ENCODE measurements at places on chromosomes 5 and 9.
A peak's percentile ranks its signal among the peaks of the same experiment; 100 is the strongest.

- DNase-seq = no peak
These were observed 150.8 kb downstream of the MTRR start for GRCh38 chr5:8019719-8020218.

- DNase-seq = no peak
These were observed 5.4 kb downstream of the DMRT1 start for GRCh38 chr9:846852-847251.

DNA sequence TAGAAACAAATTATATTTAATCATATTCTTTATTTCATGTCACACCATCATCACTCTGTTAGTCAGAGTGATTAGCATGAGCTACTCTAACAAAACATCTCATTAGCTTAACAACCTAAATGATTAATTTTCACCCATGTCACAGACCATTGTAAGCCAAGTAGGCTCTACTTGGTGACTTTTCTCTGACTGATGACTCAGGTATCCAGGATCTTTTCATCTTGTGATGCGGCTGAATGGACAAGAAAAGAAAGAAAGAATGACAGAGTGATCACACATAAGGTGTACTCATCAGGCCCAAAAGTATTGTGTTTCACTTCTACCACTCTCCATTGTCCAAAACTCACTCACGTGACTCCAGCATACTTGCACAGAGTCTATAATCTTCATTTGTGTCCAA, 299.3 kb downstream of the ANXA1 start:
- no peak for DNase-seq

GRCh38 chr9:117434566-117434965, 19.7 kb upstream of the ASTN2 start:
- no peak for DNase-seq

DNA sequence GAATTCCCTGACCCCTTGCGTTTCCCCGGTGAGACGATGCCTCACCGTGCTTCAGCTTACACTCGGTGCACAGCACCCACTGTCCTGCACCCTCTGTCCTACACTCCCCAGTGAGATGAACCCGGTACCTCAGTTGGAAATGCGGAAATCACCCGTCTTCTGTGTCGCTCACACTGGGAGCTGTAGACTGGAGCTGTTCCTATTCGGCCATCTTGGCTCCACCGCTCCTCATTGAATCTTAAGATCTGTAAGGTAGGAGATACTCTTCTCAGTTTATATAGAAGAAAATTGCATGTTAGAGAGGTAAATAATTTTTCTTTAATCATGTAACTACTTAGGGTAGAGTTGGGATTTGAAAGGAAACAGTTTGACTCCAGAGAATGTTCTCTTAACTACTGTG, 62.2 kb downstream of the DMRTA1 start:
- no peak for DNase-seq

- DNase-seq = peak; percentile 45
These were observed 352.6 kb upstream of the TARS1 start for GRCh38 chr5:33088176-33088575.

- no peak for DNase-seq
These were observed 193.2 kb upstream of the KIF2A start for GRCh38 chr5:62112689-62113228.

DNA sequence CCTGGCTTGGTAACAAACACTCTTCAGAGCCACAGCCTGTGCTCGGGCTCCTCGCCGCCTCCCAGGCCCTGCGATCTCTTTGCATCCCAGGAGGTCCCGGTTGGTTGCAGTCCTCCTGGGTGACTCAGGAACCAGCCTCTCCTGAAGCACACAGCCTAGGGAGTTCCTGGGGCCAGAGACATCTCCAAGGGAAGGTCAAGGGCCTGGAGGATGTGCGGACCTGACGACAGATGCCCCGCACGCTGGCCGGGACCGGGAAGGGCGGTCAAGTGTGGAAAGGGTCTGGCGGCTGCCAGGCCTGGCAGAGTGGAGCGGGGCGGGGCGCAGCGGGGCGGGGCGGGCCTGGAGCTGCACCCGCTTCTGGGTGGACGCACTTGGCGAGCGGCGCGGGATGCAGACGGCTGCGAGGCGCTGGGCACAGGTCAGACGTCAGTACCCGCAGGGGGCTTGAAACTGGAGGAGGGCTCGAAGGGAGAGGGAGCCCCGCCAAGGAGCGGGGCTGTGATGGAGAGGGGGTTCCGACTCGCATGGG, 45.0 kb upstream of the PRSS3 start:
- peak; percentile 31 for DNase-seq

DNA sequence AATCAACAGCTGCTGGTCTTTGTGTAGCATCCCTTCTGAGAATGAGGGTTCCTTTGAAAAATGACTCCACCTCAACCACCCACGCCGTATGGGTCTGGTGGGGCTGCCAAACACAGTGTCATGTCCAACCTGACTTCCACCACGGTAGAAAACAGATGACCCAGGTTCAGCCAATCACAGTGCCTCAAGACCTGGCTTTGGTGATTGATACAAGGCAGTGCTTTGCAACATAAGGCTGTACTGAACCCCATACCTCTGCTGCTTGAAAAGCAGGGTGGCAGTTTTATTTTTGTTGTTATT, 11.5 kb upstream of the TGFBR1 start:
- DNase-seq = no peak

DNA sequence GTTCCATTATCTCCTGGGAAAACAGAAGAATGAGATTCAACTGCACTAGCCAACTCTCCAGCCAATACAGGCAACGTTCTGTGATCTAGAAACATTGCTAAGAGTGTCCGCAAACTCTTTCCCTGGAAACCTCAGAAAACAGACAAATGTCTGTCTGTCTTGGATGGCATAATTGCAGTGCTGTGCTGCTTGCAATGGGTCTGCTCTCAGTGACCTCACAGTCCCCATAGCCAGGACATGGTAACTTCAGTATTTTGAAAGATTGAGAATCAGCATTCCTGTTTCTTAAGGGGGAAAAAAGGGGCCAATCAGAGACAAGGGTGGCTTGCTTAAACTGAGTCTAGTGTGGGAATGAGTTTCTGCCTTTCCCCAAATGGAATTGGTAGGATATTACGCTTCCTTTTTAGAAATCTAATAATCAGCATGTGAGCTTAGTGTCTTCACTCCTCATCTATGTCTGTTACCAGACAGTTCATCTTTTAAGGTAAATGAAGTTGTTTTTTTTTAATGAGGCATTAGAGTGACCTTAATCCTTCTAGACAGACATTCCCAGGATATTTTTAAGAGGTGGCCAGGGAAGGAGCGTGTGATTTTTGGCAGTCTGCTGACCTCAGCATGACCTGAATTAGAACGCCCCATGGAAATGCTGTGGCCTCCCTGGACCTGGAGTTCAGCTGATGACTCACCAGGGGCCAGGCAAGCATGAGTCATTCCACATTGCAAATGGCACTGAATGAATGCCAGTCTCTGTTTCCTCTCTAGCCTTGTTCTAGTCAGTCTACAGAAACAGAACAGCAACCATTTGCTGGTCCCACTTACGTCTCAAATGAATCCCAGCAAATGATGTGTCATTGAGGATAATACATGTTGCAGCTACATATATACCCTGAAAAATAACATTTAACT, 210.2 kb upstream of the ACTBL2 start:
- DNase-seq = peak; percentile 97

DNA sequence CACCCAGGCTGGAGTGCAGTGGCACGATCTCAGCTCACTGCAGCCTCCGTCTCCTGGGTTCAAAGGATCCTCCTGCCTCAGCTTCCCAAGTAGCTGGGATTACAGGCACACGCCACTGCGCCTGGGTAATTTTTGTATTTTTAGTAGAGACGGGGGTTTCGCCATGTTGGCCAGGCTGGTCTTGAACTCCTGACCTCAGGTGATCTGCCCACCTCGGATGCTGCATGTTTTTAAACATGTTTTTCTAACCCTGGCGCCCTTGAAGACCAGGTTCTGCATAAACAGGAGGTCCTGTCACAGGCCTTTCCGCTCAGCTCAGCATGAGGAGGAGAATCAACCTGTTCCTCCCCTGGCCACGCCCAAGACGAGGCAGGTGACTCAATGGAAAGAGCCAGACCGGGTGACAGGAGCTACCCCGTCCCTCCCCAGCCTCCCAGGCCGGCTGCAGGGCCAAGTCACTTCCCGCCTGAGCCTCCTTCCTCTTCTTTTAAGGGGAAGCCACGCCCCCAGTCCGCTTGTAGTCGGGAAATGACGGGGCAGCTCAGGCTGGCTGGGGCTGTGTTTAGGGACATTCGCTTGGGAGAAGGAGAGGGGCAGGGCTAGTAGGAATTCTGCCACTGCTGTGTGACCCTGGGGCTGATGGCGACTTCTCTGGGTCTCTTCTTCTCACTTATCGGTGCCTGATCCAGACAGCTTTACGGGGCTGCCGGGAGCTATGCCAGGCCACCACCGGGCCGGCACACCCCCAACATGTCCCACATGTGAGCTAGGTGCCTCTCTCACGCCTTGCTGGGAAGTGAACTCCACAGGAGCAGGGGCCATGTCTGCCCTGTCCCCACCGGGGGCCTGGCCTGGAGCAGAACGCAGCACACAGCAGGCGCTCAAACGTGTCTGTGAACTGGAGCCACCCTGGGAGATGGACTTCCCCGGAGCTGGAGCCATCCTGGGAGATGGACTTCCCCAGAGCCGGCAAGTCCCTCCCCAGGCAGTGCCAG, 6.1 kb downstream of the NOTCH1 start:
- DNase-seq = peak; percentile 42

DNA sequence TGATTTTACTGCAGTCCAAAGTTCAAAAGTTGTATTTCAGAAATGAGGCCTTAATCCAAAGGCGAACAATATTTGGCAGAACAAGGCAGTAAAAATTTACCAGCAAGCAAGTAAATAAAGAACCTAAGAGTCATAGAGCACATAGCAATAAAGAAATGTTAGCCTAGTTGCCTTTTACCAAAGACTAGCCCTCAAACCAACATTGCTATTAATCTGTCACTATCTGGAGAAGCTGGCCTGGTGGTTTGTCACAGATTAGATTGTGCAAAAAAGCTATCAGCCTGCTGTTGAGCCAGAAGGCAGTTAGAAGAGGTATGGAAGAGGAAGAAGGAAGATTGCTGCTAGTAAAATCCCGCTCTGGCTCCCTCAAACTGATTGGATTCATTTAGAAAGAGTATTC, 304.7 kb upstream of the KLF4 start:
- DNase-seq = no peak

- DNase-seq = no peak
These were observed 180.7 kb upstream of the RAI14 start for GRCh38 chr5:34475249-34475966.

Measured in EH (cell line).